NCI-H1436 (cell line): ENCODE measurements at places on chromosomes 13 and 19.

- no peak for DNase-seq
Measured at GRCh38 chr13:98977568-98978265, at the start of gene DOCK9. Gene DOCK9 (minus strand): TSS chr13:98978064. CDS start chr13:98977909, 155 bp downstream.

- no peak for DNase-seq
Measured at GRCh38 chr13:108263621-108264355, 5.7 kb upstream of the TNFSF13B start.

DNA sequence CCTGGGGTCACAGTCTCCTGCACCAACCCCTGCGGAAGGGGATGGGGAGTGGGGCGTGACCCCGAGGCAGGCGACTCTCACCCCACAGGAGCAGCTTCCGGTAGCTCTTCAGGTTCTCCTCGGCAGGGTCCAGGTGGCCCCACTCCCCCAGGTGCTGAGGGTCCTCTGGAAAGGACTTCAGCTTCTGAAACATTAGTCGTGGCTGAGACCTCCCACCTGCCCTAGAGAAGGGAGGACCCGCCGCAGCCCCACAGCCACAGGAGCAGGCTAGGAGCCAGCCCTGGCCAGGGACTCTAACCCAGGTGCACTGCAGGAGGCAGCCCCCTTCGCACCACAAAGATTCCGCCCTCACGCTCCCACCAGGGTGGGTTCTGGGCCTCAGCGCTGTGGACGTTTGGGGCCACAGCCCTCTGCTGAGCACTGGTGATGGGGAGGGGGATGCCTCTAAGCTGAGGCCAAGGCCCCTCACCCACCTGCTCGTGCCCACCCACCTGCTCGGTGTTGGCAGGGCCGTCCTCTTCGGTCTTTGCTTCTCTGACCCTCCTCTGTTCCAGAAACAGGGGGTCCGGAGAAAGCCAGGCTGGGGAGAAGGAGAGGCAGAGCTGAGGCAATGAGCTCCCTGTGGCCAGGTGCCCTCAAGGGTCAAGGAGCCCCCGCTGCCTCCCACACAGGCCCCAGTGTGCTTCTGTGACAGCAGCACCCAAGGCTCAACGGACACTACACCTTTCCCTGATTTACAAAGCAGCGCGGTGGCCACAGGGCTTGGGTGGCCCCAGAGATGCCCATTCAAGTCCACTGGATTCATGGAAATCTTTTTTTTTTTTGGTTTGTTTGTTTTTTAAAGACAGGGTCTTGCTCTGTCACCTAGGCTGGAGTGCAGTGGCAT lies 11.0 kb downstream of the ZSCAN18 start:
- no peak for DNase-seq

DNA sequence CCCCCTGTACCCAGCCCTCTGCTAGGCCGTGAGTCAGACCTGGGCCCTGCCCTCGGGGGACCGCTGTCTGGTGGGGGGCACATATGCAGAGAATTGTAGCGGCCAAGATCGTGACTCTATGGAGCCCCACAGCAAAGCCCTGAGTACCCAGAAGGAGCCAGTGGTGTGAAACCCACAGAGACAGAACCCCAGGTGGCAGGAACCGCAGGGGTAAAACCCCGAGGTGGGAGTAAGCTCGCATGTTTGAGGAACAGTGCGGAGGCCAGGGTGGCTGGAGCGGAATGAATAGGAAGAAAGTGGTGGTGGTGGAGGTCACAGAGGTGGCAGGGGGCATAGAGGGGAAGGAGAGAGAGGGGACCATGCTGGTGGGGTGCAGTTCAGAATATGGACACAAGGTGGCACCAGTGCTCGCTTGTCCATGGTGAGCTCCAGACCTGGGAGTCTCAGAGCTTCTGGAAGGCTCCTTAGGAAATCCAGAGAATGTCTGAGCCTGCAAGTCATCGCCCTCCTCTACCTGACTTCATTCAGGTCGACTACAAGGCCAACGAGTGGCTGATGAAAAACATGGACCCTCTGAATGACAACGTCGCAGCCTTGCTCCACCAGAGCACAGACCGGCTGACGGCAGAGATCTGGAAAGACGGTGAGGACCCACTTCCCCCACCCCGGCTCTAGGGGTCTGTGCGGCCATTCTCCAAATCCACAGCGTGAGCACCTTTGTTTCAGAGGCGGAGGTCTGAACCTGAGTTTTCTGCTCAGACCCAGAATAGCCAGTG lies 48.9 kb downstream of the MYH14 start:
- DNase-seq, result peak; percentile 25

- peak; percentile 71 for DNase-seq
Measured at GRCh38 chr19:49983645-49984229, 22.8 kb upstream of the SIGLEC11 start.

DNA sequence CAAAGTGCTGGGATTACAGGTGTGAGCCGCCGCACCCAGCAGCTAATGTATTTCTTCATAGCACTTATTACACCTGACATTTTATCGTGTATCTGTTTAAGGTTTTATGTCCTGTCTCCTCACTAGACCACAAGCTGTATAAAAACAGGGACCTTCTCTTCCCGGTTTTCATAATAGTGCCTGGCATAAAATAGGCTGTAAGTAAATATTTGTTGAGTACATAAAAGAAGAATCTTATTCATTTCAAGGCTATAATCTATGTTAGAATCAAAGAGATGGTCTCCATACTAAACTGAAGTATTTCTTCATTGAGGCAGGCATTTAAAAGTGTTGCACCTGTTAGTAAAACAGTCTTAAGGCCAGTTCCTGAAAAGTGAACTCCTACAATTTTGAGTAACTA lies 194.0 kb downstream of the SHISA2 start:
- DNase-seq, result no peak

DNA sequence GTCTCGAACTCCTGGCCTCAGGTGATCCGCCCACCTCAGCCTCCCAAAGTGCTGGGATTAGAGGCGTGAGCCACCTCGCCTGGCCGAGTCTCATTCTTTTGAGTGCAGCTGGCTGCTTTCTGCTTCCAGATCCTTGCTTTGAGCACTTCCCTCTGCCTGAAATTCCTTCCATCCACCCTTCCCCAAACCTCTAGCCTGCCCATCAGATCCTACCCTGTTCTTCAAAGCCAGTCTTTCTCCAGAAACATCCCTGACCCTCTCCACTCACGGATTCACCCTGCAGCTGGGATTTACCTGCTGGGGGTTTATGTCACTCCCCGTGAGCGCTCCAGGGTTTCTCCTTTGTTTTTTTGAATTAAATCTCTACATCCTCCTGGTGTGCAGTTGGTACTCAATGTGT lies 13.1 kb upstream of the NPAS1 start:
- no peak for DNase-seq

- DNase-seq, result no peak
Measured at GRCh38 chr19:35031072-35031881, 1.0 kb downstream of the SCN1B start.

DNA sequence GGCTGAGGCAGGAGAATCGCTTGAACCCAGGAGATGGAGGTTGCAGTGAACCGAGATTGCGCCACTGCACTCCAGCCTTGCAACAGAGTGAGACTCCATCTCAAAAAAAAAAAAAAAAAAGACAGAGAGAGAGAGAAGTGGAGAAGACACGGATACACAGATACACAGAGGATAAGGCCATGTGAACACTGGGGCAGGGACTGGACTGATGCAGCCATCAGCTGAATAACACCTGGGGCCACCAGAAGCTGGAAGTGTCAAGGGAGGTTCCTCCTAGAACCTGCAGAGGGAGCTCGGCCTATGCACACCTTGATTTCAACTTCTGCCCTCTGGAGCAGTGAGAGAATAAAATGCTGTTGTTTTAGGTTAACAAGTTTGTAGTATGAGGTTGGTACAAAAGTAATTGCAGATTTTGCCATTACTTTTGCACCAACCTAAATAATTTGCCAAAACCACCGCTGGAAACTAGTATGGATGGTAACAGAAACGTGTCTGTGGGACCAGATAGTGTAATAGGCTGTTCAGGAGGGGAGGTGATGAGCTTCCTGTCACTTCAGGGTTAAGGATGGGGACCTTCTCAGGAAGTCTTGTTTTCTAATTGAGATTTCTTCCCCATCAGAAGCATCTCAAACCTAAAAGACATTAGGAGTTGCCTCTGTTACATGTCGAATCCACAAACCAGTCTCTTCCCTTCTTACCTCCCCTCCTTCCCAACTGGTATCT lies 36.4 kb upstream of the IGSF23 start:
- peak; percentile 29 for DNase-seq

DNA sequence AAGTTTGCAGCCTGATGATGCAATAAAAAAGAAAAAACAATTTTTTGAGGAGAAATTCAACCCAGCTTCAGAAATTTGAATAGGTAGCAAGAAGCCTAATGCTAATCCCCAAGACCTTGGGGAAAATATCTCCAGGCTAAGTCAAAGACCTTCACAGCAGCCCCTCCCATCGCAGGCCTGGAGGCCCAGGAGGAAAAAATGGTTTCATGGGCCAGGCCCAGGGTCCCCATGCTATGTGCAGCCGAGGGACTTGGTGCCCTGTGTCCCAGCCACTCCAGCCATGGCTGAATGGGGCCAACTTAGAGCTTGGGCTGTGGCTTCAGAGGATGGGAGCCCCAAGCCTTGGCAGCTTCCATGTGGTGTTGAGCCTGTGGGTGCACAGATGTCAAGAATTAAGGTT lies 210.3 kb downstream of the SUCLA2 start:
- DNase-seq, result no peak

GRCh38 chr13:108610507-108610906 lies 18.9 kb upstream of the MYO16 start:
- DNase-seq, result no peak

DNA sequence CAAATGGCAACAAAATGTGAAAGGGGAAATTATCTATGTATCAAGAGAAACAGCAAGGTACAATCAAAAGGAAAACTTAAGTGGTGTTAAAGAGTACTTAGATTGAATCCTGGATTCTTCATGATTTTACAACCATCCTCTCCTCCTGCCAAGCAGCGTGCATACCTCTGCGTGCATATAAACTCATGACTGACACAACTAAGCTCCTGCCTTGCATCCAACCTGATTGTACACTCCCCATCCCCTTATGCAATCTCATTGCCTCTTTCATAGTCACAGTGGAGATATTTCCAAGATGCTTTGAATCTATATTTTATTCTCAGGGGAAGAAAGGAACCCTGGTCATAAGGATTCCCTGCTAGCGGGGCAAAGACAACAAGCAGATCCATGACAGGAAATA lies 499.9 kb downstream of the KCTD12 start:
- DNase-seq, result no peak

- DNase-seq, result no peak
Measured at GRCh38 chr19:10729411-10729810, 11.5 kb downstream of the DNM2 start.

GRCh38 chr13:58087566-58087965 lies 456.0 kb downstream of the PCDH17 start:
- DNase-seq, result no peak

DNA sequence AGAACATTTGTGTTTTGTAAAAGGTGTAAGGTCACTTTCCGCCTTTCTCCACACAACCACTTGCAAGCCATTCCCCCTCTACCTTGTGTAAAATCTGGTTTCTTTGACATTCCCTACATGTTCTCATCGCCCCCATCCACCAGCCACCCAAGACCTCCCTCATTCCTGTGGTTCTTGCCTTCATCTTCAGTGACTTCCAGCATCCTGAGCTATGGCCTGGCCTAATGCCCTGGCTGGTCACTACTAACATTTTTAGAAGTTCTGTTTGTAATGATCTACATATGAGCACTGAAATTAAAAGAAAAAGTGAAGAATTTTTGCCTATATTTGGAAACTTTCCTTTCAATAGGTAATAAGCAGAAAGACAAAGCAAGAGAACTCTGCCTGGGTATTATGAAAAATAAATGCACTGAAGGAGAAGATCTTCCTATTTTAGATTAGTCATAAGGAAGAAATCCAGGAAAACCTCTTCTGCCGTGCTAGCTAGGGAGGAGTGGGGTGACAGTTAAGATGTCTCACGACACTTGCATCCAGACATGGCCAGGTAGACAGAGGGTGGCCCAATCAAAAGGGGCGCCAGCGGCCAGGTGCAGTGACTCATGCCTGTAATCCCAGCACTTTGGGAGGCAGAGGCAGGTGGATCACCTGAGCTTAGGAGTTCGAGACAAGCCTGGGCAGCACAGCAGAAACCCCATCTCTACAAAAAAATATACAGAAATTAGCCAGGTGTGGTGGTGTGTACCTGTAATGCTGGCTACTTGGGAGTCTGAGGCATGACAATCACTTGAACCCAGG lies 28.1 kb upstream of the MPHOSPH8 start:
- DNase-seq, result no peak

GRCh38 chr19:16118489-16119033 lies 6.9 kb downstream of the RAB8A start:
- no peak for DNase-seq

- DNase-seq, result no peak
Measured at GRCh38 chr13:75220238-75220542, 261.8 kb downstream of the TBC1D4 start.

DNA sequence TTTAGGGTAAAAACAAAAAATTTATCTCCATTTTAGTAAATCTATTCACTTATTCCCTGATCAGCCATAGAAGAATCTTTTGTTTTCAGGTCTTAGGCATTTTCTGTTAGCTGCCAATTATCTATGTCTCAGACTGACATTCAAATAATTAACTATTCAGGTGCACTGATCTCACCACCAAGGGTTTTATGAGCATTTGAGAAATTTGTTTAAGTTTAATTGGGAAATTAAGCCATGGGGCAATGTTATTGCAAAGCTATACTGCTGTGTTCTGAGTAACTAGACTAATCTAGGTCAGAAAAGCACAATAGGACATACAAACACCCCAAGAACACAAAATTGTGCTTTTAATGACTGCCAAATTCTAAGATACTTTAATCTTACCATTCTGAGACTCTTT lies 210.7 kb upstream of the EDNRB start:
- no peak for DNase-seq

DNA sequence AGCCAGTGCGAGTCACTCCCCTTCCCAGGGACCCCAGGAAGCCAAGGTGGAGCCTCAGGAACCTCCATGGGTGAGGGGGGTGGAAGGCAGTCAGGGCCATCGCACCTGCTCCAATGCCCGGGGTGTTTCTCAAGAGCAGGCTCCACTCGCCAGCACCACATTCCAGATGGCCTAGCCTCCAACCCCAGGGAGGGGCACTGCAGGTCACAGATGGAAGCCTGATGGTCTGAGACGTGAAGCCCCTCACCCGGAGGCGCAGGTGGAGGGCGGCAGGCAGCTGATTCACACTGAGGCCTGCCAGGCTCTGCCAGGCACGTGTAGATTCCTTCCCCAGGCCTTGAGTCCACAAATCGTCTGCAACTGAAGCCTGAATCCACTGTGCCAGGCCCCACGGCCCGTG lies 23.0 kb upstream of the ISYNA1 start:
- no peak for DNase-seq

DNA sequence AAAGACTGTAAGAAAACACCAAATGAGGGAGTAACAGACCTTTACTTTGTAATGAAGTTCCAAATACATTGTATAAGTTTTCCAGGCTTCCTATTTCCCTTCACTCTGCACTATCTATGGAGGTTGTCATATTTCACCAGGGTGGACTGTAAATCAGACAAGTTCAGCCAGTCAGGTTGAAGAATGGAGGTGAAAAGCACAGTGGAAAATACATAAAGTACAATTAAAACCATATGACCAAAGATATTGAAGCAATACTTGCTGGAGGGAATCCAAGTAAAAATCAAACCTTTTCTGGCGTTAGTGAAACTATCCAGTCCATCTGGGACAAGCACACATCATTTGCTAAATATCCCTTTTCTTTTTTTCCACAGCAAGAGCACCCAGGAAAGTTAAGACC lies 3.2 kb downstream of the LHFPL6 start:
- no peak for DNase-seq

- DNase-seq, result no peak
Measured at GRCh38 chr13:49540552-49540951, 44.8 kb downstream of the PHF11 start.
